Naive B cell (primary cell): ENCODE measurements at places on chromosomes 12 and 14.

DNA sequence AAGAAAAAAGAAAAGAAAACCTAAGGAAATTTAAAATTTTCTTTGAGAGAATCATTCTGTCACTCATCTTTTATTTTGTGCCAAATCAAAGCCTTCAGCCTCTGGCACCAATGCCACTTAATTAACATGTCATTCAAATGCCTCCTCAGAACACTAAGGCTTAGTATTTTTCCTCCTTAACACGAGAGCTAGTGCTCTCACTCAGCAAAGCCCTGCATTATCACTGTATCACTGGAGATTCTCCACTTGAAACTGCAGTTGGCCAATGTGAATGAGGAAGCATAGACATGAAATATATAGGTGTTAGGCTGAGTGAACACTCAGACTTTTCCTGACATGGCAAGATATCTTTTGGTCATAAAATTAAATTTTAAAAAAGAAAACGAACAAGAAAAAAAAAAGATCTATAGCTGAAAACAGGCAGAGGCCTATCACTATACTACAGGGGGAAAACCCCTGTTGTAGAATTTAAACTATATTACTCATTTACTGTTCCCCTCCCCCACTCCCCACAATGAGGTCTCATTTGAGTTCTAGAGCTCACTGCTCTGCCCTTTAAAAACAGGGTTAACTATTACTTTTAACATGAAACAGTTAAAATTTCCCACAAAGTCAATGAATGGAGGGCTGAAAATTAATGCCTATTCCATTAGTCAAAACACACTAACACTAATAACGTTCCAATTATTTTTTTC is 5.1 kb downstream of the MBIP start:
- no peak for DNase-seq

DNA sequence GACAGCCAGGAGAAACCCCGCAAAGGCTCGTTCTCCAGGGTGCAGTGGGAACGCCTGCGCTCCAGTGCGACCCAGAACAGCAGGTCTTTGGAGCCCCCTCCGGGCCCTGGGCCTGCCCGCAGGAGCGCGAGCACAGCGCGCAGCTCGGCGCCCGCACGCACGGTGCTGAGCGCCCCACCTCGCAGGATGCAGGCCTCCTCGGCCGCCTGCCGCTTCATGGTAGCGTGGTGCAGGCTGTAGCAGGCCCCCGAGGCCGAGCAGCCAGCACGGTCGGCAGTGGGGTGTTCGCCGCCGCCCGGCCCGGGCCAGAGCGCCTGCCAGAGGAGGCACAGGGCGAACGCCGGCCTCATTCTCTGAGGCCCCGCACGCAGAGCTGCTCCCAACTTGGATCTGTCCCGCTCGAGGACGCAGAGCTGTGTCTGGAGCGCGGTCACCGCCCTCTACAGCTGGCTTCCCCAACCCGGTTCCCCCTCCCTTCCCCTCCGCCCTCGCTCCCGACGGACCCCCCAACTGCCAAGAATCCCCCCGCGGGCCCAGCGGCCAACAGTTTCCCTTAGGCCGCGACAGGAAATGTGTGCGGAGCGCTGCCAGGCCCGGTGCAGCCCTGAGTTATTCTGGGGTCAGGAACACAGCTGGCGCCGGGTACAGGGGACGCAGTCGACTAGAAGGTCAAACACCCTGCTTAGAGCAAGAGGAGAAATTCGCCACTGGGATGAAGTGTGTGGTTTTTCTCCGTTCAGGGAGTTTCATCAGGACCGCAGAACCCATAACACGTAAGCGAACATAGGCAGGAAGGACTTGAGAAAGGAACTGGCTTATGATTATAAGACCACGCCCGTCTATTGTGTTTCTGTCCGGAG is at the start of gene CLEC14A:
Gene CLEC14A, minus strand, starts transcription at position 421 of the 860 bp plus-strand sequence. Its CDS starts 71 bp downstream, at position 350.
- no peak for DNase-seq

DNA sequence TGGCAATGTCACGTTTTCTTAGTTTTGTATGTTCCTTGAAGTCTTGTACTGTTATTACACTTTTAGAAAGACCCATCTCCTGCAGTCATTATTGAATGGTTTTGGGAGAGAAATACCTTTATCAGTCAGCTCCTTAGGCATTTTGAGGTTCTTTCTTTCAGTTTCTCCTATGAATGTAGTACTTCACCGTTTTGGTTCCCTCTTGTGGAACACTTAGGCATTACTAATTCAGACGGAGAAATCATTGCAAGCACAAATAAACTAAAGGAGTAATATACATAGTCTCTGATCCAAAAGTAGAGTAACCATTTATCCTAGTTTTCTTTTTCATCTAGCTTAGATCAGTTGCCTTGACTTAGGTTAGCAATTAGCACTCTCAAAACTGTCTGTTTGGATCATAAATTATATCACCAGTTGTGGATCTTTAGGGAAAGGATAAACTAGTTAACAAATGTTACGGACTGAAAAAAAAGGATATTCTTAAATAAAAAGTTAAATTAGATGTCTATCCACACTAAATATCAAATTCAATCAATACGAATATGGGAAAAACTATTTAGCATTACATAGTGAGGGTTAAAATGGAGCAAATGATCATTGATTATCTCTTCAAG is 1538.3 kb upstream of the SEL1L start:
- DNase-seq, result no peak

DNA sequence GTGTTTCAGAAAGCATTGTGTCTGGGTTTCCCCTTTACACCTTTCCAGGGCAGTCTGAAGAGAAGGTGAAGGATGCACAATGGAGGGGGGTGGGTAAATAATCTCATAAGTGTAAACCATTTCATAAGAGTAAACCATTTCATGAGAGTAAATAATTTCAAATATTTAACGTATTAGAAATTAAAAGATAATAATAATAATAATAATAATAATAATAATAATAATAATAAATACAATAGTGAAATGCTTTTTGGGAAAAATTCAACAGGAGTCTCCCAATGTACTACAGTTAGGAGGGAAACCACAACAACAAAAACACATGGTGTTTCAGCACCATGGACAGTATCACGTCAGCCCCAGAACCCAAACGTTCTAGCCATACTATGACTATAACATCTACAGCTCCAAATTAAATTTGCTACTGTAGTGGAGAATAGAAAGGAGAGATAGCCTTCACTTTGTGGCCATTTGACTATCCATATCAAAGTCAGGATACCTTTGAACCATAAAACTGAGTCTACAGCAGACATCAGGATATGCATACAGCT is 691.8 kb downstream of the BCL11B start:
- DNase-seq, result no peak

DNA sequence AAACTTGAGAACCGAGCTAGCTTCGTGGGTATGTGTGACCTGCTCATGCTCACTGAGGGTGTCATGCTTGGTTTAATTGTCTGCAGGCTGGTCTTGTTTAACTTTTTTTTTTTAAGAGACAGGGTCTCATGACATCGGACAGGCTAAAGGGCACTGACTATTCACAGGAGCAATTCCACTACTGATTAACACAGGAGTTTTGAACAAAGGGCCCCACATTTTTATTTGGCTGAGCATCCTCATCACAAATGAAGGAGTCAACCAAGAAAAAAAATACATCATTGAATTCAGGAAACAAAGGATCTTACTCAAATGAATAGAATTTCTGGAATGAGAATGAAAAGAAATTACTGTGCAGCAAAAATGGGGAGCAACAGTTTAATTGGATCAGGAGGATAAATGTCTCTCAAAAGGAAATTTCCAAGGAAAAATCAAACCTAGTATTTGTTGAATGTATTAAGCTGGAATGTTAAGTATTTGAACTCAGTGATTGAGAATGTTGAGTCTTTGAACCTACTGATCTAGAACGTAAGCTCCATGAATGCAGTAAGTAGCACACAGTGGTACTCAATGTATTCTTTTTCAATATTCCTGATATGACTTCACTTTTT is 20.8 kb upstream of the PYROXD1 start:
- no peak for DNase-seq

DNA sequence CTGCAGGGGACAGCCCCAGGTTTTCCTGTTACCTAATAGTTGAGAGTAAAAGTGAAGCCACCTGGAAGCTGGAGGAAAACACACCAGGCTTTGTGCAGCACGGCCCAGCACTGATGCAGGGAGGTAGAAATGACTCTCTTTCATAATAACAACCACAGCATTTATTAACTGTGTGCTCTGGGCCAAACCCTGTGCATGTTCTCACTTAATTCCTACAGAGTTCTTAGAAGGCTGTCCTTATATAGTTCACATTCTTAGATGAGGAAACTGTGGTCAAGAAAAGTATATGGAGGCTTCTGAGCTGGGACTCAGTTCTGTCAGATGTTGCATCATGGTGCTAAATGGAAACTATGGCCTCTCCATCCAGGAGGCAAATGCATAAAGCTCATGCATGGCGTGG is 100.0 kb downstream of the PAPOLA start:
- DNase-seq, result no peak

DNA sequence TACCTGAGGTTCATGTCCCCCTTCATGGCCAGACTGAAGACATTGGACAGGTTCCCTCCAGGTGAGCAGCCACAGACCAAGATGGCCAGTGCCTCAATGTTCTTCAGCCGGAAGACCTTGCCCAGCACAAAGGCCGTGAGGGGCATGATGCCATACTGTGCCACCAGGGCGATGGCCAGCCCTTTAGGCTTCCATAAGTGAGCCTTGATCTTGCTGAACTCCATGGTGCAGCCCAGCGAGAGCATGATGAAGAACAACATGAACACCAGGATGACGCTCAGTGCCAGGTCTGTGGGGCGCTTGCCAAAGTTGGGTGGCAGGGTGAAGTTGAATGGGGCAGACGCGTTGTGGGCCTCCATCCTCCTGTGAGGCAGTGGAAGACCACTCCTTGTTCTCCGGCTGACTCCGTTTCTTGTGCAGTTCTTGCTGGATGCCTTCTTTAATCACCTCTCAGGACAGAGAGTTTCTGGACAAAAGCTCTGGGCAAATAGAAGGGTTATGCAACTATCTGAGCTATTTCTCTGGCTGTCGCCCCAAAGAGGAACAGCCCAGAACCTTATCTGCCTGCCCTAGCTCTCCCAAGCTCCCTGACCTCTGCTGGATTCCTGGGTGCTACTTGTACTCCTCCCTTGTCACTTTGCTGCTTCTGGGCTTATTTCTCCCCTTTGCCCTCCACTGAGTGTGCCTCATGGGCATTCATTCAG is at the start of gene SLC10A1:
Gene SLC10A1, minus strand, starts transcription at position 445 of the 704 bp plus-strand sequence. Its CDS starts 86 bp downstream, at position 359.
- no peak for DNase-seq

DNA sequence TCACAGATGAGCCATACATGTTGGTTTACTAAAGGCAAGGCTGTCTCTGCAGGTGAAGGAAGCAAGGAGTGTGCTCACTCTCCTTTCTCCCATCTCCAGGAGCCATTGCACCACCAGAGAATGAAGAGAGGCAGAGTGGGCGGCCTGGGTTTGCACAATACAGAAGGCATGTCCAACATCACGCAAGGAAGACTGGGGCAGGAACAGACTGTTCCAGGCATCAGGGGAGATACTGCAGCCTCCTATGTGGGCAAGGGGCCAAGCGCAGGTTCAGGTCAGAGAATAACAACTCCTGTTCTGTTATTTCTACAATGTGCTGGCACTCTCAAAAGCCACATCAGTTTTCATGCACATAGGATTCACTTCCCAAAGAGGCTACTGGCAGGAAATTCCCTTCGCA is 1.7 kb upstream of the TMEM229B start:
- DNase-seq, result no peak

DNA sequence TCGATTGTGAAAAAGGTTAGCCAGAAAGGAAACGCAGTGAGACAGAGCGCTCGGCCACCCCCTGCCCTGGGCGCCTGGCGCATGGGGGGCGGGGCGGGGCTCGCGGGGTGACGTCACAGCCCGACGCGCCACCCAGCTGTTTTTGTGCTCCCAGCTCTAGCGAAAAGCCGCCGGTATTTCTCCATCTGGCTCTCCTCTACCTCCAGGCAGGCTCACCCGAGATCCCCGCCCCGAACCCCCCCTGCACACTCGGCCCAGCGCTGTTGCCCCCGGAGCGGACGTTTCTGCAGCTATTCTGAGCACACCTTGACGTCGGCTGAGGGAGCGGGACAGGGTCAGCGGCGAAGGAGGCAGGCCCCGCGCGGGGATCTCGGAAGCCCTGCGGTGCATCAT is at the start of gene GABARAPL1:
Gene GABARAPL1, plus strand, starts transcription at position 139 of the 393 bp plus-strand sequence. Its CDS starts 253 bp downstream, at position 392.
- peak; percentile 77 for DNase-seq

GRCh38 chr14:73787486-73788316 is 63.9 kb upstream of the PTGR2 start:
- DNase-seq, result peak; percentile 16

DNA sequence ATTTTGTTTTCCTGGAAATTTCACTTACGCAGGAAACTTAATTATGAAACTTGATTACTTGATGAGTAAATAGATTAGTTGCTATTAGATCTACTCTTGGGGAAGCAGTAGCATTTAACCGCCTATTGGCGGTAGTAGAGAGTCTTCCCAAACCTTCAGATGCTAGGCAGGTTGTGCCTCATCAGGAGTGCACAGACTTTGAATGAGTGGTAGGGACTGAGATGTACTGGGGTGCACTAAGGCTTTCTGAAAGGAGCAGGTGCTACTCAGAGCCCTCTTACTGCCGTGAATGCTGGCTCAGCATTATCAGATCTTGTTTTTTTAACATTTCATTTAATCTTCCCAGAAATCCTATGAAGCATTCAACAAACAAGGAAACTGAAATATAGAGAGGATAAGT is 7.7 kb downstream of the GATC start:
- DNase-seq, result no peak

- DNase-seq, result no peak
These were observed 833.0 kb downstream of the SLC6A15 start for GRCh38 chr12:84079626-84080025.

DNA sequence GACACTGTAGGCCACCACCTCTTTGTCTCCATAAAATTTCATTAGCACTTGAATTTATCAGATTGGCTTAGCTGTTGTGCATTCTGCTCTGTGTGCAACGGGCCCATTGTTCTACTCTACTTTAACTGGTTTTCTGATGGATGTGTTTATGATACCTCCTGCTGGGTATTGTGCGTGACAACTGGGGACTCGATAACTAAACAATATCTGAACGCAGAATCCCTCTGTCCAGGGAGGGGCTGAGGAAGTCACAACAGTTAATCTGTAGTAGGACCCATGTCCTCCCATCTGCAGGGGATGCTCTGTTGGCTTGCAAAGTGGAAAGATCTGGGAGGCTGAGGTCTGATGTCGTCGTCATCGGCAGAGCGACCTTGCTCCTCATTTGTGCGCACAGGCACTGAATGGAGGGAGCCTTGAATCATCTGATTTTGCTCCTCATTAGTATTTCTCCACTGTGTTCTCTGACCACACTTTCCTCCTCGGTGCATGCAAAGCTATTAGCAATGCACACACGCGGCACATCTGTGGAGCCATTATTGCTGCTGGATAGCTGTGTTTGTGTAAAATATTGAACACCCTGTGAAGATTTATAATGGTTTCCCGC is 422.5 kb downstream of the NRXN3 start:
- DNase-seq, result no peak
